Esophagus squamous epithelium (tissue), 5 donors: ENCODE measurements at places on chromosomes 6 and 20. TPM values are rescaled to one million over a fixed set of nuclear protein-coding genes. Genes with fewer than 3 reads are reported as not detected.

The SH3BGRL2 gene
- total RNA-seq, result 102 TPM

The AIF1 gene
- 30.7 TPM for total RNA-seq

GRCh38 chr6:139825935-139826374 is 451.5 kb upstream of the CITED2 start:
- H3K27ac ChIP-seq, result no peak overlapping the region
- no peaks in the 10 kb centered on the region for H3K27me3 ChIP-seq
- H3K4me3 ChIP-seq, result no peak overlapping the region
- H3K36me3 ChIP-seq, result no peaks in the 10 kb centered on the region
- no peak for DNase-seq

- no peaks in the 10 kb centered on the region for H3K36me3 ChIP-seq
- no peaks in the 10 kb centered on the region for H3K27me3 ChIP-seq
- no peak overlapping the region for H3K4me3 ChIP-seq
- DNase-seq, result no peak
- H3K27ac ChIP-seq, result peak overlapping the region; percentile 12
Measured at GRCh38 chr6:26452631-26453235, 5.0 kb upstream of the BTN2A1 start.

DNA sequence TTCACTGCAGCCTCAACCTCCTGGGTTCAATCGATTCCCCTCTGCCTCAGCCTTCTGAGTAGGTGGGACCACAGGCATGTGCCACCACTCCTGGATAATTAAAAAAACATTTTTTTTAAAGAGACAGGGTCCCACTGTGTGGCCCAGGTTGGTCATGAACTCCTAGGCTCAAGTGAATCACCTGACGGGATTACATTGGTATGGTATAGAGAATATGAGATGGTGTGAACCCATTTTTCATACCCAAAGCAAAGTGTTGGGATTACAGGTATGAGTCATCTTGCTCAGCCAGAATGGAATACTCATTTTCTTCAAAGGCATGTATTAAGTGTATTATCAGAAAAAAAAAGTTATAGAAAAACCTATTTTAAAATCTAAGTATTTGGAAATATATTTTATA is 114.2 kb downstream of the AHI1 start:
- H3K4me1 ChIP-seq, result no peaks in the 10 kb centered on the region
- H3K36me3 ChIP-seq, result peaks cover under 1% of the 10 kb centered on the region
- H3K4me3 ChIP-seq, result no peak overlapping the region
- no peak overlapping the region for H3K27ac ChIP-seq
- DNase-seq, result no peak

DNA sequence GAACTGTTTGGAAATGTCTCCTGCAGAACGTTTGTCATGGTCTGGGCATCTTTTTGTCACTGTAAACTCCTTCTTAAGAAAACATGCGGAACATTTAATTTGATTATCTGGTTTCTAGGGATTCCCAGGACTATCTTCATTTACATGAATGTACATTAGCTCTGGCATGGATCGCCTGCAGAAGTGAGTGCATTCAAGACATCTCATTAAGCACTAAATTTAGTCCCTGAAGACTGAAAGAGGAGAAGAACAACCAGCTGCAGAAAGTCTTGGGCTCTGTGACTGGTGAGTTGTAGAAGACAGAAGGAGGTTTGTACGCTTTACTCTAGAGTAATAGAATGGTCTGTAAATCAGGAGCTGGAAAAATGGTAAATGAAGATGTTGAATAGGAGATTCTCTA is 540.7 kb downstream of the BCKDHB start:
- H3K27ac ChIP-seq, result no peak overlapping the region
- DNase-seq, result no peak
- H3K36me3 ChIP-seq, result no peaks in the 10 kb centered on the region
- H3K4me1 ChIP-seq, result no peaks in the 10 kb centered on the region

DNA sequence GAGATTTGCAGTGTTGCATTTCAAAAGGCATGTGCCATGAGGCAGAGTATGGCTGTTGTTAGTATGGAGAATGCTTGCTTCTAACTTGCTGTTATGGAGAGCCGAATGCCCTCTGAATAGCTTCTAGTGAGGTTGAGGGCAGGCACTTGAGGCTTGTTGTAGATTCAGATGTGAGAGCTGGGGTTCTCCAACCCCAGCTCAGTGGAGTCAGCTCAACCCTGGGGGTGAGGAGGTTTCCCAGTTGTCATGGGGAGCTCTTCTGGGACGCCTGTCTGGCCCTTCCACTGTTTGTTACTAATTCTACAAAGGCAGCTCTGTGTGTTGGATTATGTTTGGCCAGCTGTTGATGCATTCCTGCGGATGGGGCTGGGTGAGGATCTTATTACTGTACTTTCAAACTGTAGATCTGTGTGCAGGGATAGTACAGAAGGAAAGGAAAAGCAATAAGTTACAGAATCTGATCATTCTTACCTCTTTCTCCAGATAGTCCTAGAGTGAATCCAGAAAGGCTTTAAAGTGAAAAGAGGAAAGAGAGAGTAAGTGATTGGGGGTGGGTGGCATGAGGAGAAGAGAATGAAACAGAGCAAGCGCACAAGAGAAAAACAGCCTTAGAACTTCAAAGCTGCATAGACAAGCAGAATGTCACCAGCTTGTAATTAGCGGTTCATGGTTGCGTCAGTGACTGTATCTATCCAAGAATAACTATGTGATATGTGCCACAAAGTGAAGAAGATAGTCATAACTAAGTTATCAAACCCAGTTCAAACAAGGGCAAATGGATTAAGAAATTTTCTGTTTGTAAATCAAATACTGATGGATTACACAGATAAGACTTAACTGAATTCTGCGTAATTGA is 148.7 kb downstream of the PRL start:
- no peaks in the 10 kb centered on the region for H3K27me3 ChIP-seq
- no peak overlapping the region for H3K4me3 ChIP-seq
- no peak for DNase-seq
- H3K36me3 ChIP-seq, result no peaks in the 10 kb centered on the region
- H3K27ac ChIP-seq, result no peak overlapping the region
